RPMI7951 (cell line): ENCODE measurements at places on chromosomes 16 and 17.
A peak's percentile ranks its signal among the peaks of the same experiment; 100 is the strongest.

DNA sequence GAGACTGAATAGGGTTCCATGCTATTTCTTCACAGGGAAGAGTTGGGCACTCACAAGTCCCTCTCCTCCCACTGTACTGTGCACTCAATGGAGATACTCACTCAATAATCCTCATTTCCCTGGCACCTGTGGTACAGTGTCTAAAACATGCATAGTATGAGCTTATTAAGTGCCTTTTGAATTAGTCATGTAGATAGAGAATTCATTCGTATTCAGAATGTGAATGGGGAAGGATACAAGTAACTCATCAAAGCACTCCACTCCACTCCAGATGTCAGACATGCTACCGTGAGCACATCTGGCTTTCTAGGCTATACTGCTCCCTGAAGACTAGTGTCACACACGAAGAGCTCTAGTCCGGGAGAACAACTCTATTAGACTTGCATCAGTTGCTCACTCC lies 6.3 kb downstream of the C17orf75 start:
- no peak for DNase-seq

DNA sequence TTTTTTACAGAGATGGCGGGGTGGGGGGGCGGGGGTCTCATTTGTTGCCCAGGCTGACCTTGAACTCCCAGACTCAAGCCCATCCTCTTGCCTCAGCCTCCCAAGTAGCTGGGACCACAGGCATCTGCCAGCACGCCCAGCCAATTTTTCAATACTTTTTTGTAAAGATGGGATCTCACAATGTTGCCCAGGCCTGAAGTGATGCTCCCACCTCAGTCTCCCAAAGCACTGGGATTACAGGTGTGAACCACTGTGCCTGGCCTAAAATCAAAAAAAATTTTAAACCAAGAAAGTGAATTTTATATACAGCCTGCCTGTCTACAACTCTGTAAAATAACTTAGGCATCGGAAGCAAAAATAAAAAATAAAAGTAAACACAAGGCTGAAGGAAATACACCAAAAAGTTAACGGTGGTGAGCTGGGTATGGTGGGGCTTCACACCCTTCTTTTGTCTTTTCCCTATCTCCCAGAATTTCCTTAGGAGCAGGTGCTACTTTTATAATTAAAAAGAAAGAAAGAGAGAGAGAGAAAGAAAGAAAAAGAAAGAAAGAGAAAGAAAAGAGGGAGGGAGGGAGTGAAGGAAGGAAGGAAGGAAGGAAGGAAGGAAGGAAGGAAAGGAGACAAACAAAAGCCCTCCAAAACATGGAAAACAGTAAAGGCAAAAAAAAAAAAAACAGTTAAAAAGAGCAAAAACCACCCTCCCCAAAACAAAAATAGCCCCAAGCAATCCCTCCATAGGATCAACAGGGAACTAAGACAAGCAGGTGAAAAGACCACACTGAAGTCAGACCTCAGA lies 51.4 kb downstream of the TBC1D16 start:
- DNase-seq: no peak

DNA sequence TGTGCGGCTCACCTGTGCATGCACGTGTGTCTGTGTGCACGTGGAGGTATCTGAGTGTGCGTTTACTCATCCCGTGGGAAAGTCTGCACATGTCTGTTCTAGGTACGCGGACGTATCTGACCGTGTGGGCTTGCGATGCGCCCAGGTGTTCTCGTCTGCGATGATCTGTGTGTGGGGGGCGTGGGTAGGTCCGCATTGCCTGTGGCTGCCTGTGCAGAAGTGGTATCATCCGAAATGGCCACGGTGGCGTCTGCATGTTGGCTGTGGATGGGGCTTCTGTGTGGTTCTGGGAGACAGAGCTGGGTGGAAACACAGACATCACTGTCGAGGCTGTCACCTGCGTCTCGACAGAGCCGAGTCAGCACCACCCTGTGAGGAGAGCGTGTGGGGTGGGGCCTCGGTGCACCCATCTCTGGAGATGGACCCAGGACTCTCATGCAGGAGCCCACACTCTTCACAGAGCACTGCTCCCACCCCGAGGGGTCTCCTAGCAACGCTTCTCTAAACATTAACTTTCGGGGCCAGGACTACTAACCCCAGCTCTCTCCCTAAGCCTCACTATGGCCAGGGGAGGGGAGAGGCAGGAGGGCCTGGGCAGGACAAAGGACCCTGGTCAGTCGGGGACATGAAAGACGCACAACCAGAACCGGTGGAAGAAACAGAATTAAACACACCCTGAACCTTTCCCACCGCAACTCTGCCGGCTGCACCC lies 8.4 kb downstream of the DPEP1 start:
- no peak for DNase-seq

GRCh38 chr16:15494236-15494635 lies 59.8 kb downstream of the BMERB1 start:
- peak; percentile 74 for DNase-seq

DNA sequence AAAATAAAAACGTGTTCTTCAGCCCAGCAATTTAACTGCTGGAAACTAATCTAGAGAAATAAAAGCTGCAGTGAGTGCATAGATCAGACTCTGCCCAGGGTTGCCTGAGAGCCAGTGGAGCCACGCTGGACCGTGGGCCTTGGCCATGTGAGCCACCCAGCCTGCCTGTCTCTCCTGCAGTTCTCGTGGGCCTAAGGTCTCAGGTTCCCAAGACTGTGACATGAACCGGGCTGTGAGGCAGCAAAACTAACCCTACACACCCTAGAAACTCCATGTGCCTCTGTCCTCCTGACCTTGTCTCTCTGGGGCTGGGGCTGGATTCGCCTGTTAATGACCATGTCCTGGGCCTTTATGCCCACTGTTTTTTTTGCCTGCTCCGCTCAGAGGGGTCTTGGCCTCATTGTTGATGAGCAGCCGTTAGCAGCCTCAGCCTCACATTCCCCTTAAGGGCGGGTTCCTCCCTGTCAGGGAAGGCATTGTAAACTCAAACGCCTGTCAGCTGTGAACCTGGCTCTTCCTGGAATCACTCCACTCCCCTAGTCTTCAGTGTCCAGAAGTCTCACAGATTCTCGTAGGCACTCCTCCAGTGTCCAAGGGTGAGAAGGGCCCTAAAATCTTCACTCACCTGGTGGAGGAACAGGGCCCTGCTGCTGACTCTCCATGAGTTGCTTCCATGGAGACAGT lies 16.9 kb downstream of the C16orf90 start:
- no peak for DNase-seq

GRCh38 chr17:42536048-42536371 lies at the start of gene NAGLU:
Gene NAGLU (plus strand): TSS chr17:42536241. CDS start chr17:42536273, 32 bp downstream.
- DNase-seq: peak; percentile 88

- DNase-seq: peak; percentile 94
Observed at GRCh38 chr17:1989135-1989534, 36.0 kb downstream of the RTN4RL1 start.

GRCh38 chr17:32142857-32143526 lies 690 bp downstream of the RHOT1 start:
- DNase-seq: peak; percentile 44

DNA sequence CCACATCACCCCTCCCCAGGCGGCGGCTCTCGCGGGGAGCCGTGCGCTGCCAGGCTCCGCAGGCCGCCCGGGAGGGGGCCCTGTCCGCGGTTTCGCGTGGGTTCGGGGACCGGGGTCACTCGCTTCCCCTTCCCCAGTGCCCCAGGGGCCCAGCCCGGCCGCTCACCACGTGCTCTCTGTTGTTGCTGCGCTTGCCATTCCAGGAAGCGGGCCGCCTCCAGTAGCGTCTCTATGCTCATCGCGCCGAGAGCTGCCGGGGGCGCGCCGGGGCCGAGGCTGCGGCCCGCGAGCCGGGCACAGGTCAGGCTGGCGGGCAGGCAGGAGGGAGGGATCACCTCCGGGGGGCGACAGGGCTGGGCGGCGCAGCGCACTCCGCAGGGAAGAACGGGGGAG lies 390 bp downstream of the MNT start:
- peak; percentile 39 for DNase-seq

DNA sequence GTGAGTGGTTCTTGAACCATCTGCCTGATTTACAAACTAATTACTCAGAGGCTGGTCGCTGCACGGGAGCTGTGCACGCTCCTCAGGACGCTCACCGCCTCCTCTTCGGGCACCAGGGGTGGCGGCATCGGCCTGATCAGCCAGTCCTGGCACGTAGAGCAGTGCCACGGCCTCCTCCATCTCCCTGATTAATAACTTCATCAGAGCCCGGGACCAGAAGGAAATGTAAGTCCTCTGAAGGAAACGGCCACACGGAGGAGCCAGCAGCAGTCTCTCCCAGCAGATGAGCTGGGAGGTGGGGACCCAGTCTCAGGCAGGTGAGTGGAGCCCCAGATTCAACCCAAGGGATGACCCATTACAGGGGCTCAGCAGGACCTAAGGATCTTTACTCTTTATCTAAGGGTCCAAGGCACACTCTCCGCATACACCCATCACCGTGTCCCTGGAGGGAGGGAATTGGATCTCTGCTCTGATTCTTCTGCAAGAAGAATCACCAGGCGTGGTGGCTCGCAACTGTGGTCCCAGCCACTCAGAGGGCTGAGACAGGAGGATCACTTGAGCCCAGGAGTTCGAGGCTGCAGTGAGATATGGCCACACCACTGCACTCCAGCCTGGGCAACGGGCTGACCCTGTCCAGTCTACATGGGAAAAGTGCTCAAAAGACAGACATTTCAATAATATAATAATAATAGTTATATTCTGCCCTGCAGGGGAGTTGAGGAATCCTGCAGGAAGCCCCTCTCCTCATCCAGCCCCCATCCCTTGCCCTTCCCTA lies 366.5 kb downstream of the SEC14L1 start:
- DNase-seq: no peak

DNA sequence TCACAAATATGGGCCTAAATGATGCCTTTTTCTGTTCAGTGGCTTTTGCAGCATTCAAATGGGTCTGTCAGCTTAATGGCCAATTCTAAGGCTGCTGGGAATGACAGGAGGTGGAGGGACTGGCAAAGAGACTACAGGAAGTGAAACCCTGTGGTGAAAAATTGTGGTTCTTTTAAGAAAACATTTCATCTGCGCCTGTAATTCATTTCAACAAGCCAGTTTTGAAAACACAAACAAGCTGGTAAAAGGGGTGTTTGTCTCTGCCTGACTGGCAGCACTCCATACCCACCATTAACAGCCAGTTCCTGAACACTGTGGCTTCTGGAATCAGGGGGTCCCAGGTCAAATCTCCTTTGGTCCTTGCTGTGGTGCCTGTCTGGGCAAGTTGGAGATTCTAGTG lies 3.6 kb upstream of the KDM8 start:
- DNase-seq: peak; percentile 44

GRCh38 chr16:19883296-19883965 lies 1.2 kb downstream of the GPRC5B start:
- DNase-seq: no peak

DNA sequence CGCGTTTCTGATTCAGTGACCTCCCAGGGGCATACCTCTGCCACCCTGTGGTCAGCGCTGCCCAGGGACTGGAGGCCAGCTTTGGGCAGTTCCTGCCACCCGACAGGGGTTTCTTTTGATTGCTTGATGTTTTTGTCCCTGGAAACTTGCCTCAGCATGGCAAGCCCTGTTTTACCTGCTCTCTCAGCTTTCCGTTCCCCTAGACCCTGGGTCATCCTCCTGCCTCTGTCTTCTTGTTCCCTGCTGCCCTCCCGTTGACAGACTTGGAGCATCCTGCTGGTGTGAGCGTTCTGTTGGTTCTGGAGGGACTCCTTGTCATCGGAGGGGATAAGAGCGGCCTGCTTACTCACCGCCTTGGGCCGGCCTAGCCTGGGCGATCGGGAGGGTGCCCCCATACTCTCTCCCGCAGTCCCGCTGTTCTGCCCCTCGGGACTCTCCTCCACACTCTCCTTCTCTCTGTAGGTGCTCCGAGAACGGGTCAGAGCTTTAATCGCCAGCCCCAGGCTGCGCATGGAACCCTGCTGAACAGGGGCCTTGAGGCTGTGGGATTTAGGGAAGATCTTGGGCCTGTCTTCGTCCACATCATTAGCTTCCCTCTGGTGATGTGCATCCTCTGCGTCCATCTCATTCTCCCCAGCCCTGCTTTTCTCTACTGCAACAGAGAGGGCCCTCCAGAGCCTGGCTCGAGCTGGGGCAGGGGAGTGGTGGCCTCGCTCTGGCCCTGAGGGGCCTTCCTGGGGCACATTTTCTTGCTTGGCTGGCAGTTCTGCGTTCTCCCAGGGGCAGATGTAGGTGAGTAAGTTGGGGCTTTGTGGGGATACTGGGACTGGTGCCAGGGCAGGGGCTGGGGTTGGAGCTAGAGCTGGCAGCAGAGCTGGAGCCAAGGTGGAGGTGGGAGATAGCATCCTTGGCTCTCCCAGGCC lies 13.7 kb downstream of the GPR179 start:
- DNase-seq: no peak

GRCh38 chr17:45895304-45895968 lies 1.1 kb downstream of the MAPT start:
- DNase-seq: no peak

DNA sequence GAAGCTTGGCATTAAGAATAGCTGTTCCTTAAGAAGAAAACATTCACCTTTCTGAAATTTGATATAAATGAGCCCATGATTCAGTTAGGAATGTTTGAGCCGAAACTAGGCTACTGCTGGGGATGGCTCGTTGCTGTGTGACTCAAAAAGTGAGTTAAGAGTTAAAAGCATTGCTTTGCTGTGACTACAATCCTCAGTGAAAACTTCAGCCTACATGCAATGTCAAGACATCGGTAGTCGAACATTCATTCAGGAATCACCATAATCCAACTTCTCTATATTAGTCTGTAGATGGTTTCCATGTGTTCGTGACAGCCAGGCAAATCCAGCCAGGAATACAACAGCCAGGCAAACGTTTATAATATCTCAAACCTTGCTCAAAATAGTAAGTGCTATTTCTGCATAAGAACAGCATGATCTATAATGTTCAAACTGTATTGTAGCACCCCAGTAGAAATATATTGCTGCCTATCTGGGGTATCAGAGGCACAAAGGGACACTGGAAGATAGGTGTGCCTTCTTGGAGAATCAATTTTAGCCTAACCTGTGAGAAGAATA lies 1225.1 kb downstream of the CDH8 start:
- no peak for DNase-seq

- no peak for DNase-seq
Observed at GRCh38 chr17:69800870-69801269, 274.2 kb upstream of the KCNJ16 start.

- DNase-seq: no peak
Observed at GRCh38 chr17:65848751-65849150, 287.3 kb upstream of the AXIN2 start.

DNA sequence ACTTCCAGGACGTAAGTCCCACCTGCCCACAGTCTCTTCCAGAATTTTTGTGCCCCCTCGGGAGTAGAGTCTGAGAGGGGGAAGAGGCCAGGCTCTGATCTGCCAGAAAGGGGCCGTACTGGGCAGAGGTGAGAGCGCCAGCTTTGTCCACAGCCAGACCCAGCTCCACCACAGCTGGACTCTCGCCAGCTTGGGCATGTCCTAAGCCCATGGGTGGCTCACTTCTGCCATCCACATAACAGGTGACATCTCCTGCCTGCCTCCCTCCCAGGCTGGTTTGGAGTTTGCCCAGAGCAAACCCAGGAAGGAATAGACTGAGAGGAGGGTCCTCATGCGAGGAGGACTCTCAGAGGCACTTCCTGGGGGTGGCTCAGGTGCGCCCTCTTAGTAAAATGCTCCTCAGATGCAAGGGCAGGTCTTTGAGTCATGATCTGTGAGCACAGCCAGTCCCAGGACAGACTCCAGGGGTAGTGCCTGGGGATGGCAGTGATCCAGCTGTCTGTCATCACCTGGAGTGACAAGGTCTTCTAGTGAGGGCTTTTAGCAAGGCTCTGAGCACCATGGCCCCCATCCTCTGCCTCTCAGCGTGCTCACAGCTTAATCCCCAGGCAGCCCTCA lies 89.2 kb downstream of the AMFR start:
- no peak for DNase-seq

- no peak for DNase-seq
Observed at GRCh38 chr16:1877804-1878203, 5.8 kb upstream of the MEIOB start.

- peak; percentile 22 for DNase-seq
Observed at GRCh38 chr17:56777859-56778258, 55.9 kb downstream of the C17orf67 start.
